ENCODE measurements at places on chromosomes 5 and 9.

DNA sequence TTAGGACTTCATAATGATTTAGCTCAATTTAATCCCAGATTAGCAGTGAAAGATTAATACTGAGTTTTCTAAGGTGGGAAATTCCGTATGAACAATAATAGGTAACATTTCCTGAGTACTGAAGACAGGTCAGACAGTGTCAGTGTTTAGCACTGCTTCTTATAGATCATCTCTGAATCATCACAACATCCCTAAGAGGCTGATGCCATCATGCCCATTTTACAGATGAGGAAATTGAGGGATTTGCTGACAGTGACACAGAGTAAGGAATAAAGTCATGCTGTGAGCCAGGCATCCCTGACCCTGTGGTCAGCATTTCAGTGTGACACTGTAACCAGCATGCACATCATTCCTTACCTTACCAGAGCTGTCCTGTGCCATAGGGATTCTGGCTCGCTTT, 44.5 kb downstream of the DAPK1 start:
- no peak for DNase-seq

GRCh38 chr9:72807765-72808445, 144.9 kb downstream of the ALDH1A1 start:
- DNase-seq = no peak

DNA sequence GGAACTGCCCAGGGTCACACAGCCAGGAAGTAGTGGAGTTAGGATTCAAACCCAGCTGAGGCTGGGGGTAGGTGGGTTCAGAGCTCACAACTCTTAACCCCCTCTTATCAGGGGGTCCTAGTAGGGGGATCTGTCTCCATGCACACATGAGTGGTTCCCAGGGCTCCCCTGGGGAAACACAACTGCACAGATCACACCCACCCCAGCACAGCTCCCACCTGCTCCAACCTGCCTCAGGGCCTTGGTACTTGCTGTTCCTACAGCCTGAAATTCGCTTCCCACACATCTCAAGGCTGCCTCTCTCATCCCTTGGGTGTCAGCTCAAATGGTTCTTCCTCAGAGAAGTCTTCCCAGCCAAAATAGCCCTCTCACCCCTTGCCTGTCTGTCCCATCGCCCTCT, 4.8 kb downstream of the SNCB start:
- DNase-seq = no peak

- no peak for DNase-seq
These were observed 71.8 kb downstream of the PRR16 start for GRCh38 chr5:120535900-120536299.

DNA sequence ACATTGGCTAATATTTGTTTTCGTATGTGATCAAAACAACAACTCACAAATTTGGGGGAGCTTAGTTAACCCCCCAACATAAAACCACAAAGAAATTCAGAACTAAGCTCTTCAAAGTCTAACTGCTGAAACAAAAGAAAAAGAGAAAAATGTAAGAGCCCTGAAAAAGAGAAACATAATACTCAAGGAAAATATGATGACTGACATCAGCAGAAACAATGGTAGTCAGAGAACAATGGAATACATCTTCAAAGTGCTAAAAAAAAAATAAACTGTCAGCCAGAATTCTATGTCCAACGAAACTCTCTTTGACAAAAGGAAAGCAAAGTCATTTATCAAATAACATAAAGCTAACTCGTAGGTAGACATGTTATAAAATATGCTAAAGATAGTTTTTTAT, 566.3 kb upstream of the GRAMD2B start:
- DNase-seq = no peak

- no peak for DNase-seq
These were observed 132.6 kb downstream of the MRPL36 start for GRCh38 chr5:1666812-1667588.
